ENCODE measurements at places on chromosomes 6 and 20.

DNA sequence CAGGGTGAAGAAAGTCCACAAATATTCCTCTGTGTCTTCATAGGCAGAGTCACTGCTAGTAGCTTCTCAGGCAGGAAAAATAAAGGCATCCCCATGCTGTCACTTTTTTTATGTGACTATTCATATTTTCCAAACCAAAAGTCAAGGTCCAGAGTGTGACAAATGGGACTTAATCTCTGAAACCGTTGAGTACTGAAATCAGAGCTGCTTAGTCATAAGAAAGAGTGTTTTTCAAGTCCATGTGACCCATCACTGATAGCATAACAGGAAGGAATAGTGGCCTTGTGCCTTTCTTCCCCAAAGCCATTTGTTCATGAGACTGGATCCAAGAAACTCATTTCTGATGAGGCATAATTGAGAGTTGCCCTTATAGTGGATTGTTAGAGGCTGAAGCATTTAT lies 210.3 kb upstream of the TSHZ2 start:
- peak; percentile 54 for DNase-seq

- no peak for DNase-seq
These were observed 7.8 kb upstream of the TPX2 start for GRCh38 chr20:31731321-31731717.

- DNase-seq = peak; percentile 76
These were observed 40.0 kb upstream of the OPN5 start for GRCh38 chr6:47741807-47742206.

GRCh38 chr20:58161192-58161591 lies 67.3 kb downstream of the ANKRD60 start:
- DNase-seq = no peak

- DNase-seq = no peak
These were observed 336.3 kb downstream of the NRN1 start for GRCh38 chr6:5670381-5670780.

- DNase-seq = no peak
These were observed 369.4 kb downstream of the UTRN start for GRCh38 chr6:144654506-144654905.

- no peak for DNase-seq
These were observed 131.0 kb downstream of the ANKRD60 start for GRCh38 chr20:58097429-58097828.

- no peak for DNase-seq
These were observed 35.8 kb upstream of the HLA-C start for GRCh38 chr6:31307669-31308049.

GRCh38 chr6:30264743-30265142 lies 51.5 kb upstream of the TRIM26 start:
- peak; percentile 58 for DNase-seq

DNA sequence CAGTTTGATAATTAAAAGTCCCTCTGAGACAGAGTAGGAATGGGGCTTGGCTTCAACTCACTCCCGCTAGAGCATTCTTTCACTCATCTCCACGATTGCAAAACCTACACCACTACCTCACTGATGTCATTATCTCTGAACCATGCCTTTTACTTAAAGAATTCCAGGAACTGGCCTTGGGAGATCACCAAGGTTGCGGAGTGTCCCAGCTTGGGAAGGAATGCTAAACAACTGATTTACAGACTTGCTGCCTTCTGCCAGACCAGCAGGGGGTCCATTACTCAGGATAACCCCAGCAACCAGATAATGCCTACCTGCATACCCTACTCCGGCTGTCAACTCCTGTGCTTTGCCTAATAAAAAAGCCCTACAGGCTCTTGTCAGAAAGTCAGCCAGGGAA lies 102.2 kb upstream of the RALGAPA2 start:
- peak; percentile 25 for DNase-seq

DNA sequence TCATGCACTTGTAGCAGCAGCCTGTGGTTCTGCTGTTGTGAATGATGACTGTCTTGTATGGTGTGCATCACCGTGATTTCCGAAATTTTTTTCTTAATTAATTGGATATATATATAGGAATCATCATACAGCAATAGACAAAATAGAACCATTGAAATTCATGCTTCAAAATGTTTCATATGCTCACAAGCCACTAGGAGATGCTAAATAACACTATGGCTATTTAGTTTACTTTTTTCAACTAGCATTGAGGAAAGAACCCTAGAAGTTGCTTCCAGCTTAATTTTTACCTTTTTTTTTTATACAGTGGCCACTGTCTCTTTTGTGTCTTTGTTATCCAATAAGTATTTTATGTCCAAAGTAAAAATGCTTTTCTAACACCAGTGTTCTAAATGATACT lies 485.4 kb downstream of the CDKAL1 start:
- peak; percentile 21 for DNase-seq

GRCh38 chr20:21874921-21875320 lies 169.5 kb downstream of the PAX1 start:
- DNase-seq = no peak

DNA sequence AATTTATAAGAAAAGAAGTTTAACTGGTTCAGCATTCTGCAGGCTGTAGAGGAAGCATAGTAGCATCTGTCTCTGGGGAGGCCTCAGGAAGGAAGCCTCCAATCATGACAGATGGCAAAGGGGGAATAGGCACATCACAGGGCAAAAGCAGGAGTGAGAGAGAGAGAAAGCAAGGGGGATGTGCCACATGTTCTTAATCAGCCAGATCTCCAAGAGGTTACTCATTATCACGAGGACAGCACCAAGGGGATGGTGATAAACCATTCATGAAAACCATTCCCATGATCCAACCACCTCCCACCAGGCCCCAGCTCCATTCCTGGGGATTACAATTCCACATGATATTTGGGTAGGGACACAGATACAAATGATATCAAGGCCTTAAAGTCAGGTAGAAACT lies 217.5 kb upstream of the TCF21 start:
- DNase-seq = no peak

- no peak for DNase-seq
These were observed 121.3 kb upstream of the CST7 start for GRCh38 chr20:24827603-24828295.

DNA sequence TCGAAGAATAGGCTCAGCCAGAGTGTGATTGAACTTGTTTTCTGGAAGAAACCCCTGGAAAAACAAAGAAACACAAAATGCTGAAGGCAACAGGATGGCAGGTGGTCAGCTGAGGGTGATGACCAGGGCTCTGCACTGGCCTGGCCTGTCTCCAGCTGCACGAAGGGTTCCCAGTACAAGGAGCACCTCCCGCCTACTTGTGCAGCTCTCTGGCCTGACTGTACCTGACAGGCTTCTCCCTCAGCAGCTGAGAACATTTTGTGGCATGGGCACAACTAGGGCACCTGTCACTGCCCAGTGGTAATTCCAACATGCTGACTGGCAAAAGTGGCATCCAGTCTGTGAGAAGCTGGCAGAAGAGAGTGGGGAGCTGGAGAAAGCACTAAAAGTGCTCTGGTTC lies 38.8 kb upstream of the EMILIN3 start:
- DNase-seq = no peak

DNA sequence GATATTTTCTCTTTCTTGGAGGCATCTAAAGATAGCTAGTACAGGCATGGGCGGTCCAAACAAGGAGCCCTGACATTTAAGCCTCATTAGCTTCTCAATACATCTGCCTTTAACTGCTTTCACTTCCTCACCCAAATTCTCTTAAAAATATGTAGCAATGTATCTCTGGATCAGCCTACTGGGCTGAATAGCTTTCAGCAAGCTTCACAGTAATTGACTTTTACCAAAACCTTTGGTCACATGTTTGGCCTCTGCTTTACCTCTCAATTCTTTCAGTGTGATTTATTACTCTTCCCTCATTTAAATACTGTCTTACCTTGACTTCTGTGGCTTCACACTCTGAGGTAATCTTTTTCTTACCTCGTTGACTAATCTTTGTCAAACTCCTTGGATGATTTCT lies 1618.1 kb downstream of the GRIK2 start:
- no peak for DNase-seq

GRCh38 chr6:162179196-162179951 lies 548.2 kb downstream of the PRKN start:
- no peak for DNase-seq

DNA sequence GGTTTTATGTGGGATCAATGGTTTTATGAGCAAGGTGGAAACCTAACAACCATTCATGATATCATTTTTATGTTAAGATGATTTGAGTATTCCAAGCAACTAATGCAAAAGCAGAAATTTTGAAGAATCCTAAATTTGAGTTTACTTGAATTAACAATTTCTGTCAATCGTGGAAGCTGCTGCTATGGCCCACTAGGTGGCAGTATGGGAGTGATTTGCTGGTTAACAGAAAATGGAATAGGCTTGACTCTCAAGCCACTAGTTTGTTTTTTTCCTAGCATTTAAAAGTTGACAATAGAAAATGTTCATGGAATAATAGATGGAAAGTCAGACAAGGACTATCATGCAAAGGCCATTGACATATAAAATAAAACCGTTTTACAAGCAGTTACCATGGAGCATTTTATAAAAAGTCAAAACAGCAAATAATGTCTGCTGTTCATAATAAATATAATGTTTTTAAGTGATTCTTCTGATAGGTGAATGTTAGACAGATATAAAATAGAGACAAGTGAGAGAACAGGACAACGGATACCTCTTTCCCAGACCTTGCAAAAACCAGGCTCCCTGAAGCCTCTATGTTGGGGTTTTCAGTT lies 43.0 kb upstream of the TMEM200A start:
- DNase-seq = peak; percentile 76

DNA sequence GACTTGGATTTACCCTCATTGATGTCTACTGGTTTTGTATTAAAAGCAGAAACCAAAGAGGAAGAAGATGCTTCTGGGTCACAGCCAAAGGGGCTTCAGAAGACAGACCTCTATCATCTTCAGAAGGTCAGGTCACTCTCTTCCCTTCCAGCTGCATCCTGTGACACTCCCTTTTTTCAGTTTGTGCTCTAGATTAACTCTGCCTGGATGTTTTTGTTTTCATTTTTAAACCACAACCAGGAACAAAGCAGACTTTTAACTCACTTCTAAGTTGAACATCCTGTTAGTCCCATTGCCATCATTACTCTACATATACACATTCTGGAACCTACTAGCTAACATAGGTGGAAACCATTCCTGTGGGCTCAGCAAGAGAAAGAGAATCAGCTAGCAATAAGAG lies 45.2 kb downstream of the AKIRIN2 start:
- DNase-seq = no peak

DNA sequence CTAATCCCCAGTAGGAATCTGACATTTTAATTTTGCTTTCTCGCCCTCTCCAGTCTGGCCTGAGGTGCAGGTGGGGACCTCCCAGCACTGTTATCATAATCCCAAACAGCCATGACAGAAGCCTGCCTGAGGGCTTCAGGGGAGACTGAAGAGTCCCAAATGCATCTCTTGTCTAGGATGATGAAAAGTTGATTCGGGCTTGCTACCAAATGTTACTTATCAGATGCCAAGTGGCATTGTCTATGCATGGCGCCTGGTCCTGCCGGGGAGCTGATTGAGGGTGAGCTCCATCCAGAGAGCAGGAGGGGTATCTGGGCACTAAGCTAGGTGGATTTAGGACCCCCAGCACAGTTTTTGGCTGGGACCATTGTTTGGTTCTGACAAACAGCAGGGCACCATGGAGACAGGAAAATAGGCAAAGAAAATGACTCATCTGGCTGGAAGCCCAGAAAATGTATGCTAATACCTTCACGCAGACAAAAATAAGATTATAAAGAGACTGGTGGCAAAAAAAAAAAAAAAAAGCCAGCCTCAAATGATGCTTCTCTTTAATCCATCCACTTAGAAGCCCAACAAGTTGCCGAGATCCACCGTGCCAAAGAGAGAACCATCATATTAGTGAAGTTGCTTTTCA lies 513.7 kb upstream of the SULF2 start:
- DNase-seq = peak; percentile 99

- no peak for DNase-seq
These were observed 32.7 kb upstream of the MRPS10 start for GRCh38 chr6:42250274-42250931.

- DNase-seq = no peak
These were observed 7.4 kb downstream of the FRMD1 start for GRCh38 chr6:168071620-168072019.

DNA sequence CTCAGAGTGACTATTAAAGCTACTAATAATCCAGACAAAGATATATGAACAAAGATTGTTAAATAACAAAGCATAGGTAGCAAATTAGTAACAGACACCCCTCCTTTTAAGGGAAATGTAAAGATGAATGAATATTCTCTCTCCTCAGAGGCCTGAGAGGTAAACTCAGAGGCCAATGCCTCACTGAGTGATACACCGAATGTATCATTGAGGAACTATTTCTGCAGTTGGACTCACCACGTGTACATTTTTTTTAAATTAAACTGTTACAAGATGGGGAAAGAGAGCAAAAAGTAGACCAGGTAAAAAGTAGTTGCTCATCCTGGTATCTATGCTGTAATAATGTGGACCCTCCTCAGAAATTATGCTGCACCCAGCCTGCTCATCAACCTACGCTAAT lies 72.3 kb upstream of the IPCEF1 start:
- no peak for DNase-seq

DNA sequence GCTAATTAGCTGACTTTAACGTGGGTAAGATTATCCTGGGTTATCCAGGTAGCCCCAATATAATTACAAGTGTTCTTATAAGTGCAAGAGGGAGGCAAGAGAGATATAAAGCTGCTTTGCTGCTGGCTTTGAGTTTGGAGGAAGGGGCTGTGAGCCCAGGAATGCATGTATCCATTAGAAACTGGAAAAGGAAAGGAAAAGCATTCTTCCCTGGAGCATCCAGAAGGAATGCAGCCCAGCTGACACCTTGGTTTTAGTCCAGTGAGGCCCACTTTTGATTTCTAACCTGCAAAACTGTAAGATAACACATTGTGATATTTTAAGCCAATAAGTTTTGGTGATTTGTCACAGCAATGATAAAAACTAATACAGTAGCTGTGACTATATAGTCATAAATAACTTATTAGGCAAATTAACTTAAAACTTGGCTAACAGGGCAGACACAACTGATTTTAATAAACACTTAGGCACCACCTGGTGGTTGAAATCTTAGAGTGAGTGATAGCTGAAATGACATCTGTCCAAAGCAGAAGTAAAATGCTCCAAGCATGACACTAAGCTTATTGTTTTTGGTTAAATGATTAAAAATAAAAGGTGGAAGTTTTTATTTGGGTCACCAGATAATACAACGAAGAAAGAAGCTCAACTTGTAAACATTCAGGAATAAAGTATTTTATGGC lies 35.6 kb downstream of the ADGRF4 start:
- DNase-seq = peak; percentile 59

DNA sequence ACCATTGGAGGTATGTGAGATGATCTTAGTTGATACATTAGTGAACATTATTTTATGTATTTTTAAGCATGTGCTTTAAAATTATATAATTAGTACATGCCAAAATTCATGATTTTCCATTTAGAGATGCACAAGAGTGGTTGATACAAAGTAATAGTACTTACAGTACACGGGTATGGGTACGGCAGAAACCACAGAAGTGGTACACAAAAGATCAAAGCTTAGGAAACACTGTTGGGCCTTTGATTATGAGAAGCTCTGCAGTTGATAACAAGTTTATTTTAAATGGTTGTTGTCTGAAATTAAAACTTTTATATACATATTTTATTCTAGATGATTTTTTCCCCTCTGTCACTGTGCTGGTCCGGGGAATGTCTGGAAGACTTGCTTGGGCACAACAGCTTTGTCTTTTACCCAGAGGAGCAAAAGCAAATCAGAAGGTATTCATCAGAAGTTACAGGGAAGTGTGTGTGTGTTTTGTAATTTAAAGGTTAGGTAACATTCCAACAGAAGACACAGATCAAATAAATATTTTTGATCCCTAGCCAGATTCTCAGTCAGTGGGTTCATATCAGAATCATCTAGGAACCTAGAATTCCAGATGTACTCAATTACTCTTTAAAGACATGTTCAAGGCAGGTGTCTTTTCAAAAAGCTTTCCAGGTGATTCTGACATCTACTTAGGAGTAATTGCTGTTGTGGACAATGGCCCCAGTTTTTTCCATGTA lies 32.5 kb upstream of the ADIG start:
- DNase-seq = no peak

All from M059J (cell line).